ENCODE measurements at places on chromosomes 6 and 20.

- DNase-seq = no peak
Observed at GRCh38 chr20:17500826-17501225, 30.4 kb downstream of the BFSP1 start.

- no peak for DNase-seq
Observed at GRCh38 chr20:33124261-33124660, 43.7 kb upstream of the BPIFA2 start.

- DNase-seq = no peak
Observed at GRCh38 chr6:128742900-128743299, 140.0 kb upstream of the LAMA2 start.

GRCh38 chr6:85368631-85369030 is 81.3 kb upstream of the NT5E start:
- DNase-seq = no peak

- DNase-seq = no peak
Observed at GRCh38 chr6:29524044-29524443, 35.5 kb downstream of the UBD start.
